ENCODE measurements at places on chromosomes 12 and 14.

DNA sequence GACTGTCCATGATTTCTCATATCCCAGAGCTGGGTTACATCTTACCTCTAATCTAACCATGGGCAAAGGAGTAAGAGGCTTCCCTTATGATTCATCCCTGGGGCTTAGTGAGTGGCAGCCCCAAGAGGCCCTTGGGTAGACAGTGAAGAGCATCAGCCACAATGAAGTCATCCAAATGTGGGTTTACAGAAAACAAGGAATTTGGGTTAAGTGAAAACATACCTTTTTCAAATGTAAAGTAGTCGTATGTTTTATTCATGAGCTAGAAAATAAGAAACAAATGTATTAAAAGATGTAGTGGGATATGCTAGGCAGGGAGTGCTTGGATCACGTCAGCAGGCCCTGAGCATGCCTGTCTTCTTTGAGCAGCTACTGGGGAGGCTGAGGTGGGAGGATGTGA lies 54.0 kb upstream of the ELK3 start:
- no peak for DNase-seq

DNA sequence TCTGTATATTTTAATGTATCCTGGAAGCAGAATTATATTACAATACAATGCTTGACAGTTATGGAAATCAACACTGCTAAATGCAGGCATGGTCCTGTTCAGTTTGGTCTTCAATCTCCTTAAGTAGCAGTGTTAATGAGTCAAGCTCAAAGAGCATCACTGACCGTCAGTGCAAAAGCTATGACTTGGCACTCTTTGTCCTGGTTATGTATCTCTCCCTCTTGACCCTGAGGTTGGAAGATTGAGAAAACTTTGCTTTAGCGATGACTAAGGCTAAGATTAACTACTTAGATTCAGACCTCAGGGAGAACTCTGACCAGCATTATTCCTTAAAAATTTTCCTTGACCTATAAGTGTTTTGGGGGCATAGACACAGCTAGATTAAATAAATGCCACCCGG lies 10.9 kb downstream of the CLEC7A start:
- no peak for DNase-seq

GRCh38 chr14:46352844-46353243 lies 298.7 kb downstream of the RPL10L start:
- DNase-seq = no peak

DNA sequence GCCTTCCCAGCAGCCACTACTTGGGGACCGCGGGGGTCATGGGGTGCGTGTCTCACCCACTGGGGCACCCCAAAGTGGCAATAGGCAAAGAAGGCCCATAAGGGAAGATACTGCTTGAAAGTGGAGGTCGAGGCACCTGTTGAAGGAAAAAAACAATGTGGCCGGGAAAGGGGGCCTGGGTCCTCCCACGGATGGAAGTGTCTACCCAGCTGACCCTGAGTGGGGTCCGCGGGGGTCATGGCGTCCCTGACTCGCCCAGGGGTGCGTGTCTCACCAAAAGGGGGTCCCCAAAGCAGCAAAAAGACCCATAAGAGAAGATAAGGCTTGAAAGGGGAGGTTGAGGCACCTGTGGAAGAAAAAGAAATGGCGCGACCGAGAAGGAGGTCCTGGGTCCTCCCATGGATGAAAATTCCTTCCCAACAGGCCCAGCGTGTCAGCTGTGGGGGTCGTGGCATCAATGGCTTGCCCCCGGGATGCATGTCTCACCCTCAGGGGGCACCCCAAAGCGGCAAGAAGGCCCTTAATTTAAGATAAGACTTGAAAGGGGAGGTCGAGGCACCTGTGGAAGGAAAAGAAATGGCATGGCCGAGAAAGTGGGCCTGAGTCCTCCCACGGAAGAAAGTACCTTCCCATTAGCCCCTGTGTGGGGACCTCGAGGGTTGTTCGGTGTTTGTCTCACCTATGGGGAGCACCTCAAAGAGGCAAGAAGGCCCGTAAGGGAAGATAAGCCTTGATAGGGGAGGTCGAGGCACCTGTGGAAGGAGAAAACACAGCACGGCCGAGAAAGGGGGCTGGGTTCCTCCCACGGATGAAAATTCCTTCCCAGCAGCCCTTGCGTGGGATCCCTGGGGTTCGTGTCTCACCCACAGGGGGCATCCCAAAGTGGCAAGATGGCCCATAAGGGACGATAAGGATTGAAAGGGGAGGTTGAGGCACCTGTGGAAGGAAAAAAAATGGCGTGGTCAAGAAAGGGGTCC lies 266.0 kb downstream of the ALG10 start:
- no peak for DNase-seq

GRCh38 chr12:47885012-47885501 lies 19.7 kb downstream of the VDR start:
- DNase-seq = no peak

DNA sequence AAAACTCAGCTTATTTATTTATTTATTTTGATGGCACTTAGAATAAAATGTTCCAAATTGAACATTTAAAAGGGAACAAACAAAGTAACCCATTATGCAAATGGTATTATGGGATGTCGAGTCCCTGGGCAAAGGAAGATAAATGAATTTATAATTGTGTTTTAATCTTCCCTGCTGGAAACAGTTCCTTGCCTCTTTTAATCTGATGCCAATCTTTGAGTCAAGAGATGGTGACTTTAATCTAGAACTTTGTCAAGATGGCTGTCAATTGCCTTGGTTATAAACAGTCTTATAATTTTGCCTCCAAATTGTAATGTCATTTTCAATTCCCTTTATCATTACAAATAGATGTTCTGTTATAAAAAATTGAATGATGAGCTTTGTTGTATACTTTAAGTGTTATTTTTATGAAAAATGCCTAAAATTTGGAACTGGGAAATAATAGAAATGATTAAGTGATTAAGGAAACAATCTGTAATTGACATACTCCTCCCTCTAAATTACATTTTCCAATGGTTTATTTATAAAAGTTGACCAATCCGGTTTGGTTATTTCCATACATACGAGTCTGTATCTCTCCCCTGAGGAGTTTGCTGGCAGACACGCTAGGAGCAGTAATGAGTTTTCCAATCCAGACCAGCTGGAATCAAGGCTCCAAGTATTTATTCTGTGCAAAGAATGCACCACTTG lies 134.9 kb upstream of the FRMD6 start:
- DNase-seq = no peak

DNA sequence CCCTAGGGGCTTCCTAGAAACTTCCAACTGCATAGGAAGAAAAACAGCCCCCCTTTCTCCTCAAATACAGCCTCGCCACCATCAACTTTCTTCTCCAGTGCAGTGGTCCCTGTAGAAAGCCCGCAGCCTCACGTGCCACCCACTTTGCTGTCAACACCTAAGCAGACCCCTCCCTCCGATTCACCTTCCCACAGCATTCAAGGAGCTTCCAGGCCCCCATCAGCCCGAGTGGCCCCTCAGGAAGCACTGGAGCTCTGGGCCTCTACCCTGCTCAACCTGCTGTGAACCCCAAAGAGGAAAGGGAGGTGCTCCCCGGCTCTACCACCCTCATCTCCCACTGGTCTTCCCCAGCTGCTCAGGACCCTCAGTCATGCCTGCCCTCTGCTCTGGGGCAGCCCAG lies 55.0 kb downstream of the RNF34 start:
- DNase-seq = no peak

DNA sequence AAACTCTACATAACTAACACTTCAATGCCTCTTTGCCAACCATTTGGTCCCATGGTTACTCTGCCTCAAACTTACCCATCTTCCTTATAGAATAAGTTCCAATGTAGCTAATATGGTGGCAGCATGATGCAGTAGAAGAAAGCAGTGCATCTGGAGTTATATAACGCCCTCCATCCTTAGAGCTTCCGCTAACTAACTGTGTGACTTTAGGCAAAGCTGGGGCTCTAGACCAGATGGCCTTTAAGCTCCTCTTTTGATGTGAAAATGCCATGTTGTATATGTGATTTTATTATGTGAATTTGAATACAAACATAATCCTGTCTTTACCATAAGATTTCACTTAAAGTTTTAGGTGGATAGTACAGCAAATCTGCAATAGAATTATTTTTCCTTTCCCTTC lies 6.1 kb downstream of the ABCD2 start:
- no peak for DNase-seq

GRCh38 chr12:53223389-53224060 lies 8.5 kb downstream of the RARG start:
- DNase-seq = no peak

- no peak for DNase-seq
Observed at GRCh38 chr12:132162508-132163031, 18.3 kb downstream of the NOC4L start.

DNA sequence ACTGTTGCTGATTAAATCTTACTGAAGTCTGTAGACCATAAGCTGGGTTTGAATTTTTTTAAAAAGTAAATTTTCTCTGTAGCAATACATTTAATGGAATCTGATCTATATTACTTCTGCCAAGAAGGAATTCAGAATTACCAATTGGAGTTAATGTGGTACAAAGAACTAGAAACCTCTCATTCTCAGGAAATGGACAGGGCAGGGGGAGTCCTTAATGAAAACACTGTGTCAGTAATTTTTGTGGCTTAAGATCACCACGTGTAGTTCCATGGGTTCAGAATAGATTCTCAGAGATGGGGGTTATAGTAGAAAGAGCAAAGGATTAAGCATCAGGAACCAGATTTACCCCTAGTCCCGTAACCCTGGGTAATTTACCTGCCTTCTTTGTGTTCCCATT lies 30.3 kb downstream of the FBXL14 start:
- no peak for DNase-seq

GRCh38 chr14:60217713-60218112 lies 31.3 kb upstream of the PPM1A start:
- DNase-seq = no peak

DNA sequence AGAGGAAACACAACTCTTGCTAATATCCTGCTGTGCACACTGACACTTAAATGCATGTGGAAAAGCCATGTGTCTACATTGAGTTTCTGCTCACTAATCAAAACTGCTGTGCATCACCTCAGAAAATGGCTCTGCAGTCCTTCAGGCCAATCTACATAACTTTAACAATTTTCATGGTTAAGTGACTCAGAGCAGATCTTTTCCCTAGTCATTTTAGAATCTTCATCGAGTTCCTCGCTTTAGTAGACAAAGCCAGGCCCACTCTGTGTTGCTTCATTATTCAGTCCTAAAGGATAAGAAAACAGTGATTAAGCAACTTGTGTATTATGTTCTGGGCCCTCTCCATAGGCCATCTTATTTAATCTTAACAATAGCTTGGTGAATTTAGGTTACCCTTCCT lies 250.0 kb downstream of the KCNC2 start:
- DNase-seq = no peak

DNA sequence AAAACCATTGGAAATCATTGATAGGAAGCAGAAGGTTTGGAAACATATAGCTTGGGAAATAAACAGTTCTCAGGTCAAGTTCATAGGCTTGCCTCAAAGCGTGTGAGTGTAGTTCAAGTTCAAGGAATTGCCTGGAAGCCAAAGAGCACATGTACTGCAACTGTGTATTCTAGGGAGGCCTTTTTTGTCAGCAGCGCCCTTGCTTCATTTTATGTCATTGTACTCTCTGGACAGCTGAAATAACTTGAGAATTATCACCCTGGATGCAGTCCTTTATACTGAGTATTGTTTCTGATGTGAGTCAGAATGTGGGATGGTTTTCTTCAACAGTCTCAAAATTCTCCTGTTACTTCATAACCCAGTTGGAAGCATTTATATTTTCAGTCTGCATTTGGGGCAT lies 16.0 kb upstream of the EVL start:
- DNase-seq = no peak

DNA sequence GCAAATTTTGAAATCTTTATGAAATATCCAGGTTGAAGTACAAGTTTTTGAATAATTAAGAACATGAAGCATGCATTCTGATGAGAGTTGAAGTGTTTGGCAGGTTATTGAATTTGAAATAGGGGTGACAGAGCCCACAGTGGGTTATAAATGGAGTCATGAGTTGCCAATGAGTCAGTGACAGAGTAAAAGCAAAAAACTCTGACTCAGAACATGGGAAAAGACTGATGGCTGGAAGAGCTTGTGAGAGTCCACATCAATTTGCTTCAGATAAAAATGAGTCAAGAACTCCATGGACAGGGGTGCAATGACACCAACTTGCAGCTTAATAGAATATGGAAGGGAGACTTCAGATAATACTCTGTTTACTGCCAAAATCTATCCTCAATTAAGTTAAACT lies 105.3 kb downstream of the SLC6A15 start:
- DNase-seq = no peak

GRCh38 chr14:61581340-61581739 lies 114.0 kb upstream of the HIF1A start:
- DNase-seq = no peak

- no peak for DNase-seq
Observed at GRCh38 chr12:9106610-9107541, 8.8 kb downstream of the A2M start.

DNA sequence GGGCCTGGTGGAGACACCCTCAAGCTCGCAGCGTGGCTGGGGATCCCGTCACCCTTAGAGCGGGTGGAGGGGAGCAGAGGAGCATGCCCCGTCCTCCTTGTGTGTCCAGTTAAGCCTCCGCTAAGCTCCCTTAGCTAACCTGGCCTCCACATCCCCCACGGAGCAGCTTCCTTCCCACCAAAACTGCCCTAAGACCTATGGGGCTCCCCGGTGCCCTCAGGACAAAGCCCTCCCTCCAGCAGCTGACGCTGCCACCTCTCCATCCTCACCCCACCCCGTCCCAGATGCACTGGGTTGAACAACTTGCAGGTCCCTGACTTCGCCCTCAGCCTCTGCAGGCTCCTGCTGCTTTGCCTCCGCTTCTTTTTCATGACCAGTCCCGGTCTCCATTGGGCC lies 4.0 kb downstream of the AHNAK2 start:
- DNase-seq = no peak

DNA sequence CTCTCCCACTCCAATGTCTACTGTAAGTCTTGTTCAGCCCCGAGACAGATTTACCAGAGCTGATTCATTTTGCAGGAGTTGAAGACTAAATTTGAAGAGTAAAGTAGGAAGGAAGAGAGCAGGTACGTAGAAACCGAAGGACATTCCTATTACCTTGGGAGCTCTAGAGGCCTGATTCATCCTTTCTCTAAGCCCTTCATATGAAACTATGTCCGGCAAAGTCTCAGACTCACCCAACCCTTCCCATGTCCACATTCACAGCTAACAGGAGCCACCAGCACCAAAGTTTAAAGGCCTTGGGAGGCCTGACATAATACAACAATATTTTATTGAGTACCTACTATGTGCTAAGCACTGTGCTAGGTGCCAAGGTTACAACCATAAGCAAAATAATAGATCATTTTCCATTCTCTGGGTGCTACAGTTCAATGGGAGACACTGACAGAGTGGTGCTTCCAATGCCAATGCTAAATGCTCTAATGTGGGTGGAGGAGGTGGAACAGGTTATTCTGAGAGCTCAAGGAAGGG lies 86.6 kb downstream of the PHLDA1 start:
- DNase-seq = no peak
